Kidney tubule cell (primary cell): ENCODE measurements at places on chromosomes 6 and 20.

DNA sequence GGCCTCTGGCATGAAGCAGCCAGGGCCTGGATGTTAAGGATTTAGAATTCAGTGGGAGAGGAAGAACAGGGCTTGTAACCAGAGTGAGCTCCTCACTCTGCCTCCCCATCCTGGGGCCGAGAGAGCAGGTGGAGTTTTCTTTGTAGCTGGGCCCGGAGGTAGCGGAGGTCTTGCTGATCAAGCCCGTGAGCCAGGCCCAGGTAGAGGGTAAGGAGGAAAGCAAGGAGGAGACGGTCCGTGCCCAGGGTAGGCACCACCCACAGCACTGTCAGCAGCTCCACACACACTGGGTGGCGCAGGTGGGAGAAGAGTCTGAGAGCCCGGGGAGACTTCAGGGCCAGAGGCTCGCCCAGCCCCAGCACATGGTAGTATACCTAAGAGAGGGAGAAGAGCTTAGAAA is 2.1 kb upstream of the PPP1R18 start:
- no peak for DNase-seq

GRCh38 chr20:17678295-17678694 is 3.7 kb downstream of the RRBP1 start:
- no peak for DNase-seq

DNA sequence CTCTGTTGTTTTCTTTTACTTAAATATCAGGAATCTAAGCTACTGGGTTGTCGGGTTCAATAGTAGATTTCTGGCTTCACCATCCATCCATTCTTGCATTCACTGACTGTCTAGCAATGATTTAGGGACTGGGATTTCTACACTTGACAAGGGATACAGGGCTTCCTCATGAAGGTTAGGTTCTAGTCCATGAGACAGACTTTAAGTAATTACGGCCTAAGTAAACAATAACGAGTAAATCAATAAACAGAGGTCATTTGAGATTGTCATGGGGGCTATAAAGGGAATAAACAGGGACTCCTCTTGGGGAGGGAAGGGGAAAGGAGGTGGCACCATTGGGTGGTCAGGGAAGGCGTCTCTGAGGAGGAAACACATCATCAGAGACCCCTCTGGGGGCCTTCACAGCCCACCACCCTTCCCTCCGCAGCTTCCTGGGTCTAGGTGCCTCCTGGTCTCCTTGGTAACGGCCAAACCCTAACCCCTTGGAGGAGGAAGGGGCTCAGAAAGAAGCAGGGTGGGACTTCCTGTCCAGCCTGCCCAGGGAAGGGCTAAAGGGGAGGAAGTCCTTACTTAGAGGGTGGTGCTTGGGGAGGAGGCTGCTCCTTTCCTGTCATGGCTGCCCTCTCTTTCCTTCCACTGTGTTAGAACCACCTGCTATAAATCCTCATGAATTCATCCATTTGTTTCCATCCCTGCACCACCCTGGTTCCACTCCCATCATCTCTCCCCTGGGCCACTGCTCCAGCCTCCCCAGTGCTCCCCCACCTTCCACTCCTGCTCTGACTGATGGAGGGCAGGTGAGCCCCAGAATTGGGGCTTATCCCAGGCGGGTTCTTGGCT is 33.3 kb downstream of the BPIFB4 start:
- no peak for DNase-seq

- no peak for DNase-seq
Observed at GRCh38 chr6:30689022-30689865, 1.5 kb downstream of the NRM start.

DNA sequence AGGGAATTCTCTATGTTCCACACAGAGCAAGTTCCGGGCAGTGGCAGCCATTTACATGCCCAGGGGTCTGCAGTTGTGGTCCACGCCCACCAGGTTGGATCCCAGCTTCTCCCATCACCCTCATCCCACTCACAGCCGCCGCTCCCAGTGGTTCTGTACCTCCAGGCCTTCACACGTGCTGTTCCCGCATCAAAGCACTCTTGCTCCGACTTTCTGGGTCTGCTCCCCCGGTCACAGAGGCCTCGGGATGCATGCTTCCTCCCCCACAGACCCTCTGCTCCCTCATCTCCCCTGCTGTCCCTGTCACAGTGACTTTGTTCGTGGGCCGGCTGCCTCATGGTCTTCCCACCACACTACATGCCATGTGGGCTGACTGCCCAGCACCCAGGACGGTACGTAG is 332.5 kb downstream of the TAF4 start:
- DNase-seq = no peak

GRCh38 chr6:60952500-60952899 is 1333.5 kb downstream of the KHDRBS2 start:
- no peak for DNase-seq

GRCh38 chr6:108616973-108617372 is 56.3 kb downstream of the FOXO3 start:
- no peak for DNase-seq

- peak; percentile 66 for DNase-seq
Observed at GRCh38 chr6:89640804-89641203, 2.3 kb upstream of the LYRM2 start.

DNA sequence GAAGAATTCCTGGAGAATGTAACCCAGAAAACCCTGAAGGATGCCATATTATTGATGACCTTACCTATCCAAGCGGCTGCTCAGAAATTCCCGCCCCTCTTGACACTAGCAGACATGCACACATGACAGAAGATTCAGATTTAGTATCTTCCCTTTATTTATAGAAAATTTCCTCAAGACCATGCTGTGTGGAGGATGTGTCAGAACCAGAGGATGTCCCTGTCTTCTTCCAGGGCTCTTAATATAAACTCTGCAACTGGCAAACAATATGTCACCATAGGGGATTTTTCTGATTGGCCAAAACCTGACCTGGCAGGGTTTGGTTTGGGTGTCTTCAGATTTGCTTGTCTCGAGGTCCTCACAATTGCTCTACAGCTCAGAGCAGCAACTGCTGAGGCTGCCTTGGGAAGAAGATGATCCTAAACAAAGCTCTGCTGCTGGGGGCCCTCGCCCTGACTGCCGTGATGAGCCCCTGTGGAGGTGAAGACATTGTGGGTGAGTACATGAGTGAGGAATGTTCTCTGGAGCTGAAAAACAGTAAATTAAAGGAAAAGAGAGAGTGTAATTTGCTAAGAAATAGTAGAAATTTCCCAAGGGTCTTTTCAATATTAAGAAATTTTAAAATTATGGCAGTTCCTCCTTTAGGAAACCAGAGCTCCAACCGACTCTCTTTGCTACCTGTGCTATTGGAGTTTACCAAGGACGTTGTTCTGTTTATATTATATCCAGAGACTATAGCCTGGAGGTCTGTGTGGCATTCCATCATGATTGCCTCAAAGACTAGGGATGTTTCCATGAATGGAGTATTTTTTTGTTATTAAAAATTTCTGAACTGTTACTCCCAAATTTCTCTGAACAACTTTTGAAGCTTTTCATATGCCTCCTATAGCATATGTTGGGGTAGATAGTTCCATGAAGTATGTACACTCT is at the start of gene HLA-DQA2:
TSS of gene HLA-DQA2 (plus strand) at position 361 of the 930 bp plus-strand sequence. CDS start at position 414, 53 bp downstream.
- no peak for DNase-seq

GRCh38 chr20:10509376-10509775 is 74.3 kb downstream of the SLX4IP start:
- DNase-seq = no peak

DNA sequence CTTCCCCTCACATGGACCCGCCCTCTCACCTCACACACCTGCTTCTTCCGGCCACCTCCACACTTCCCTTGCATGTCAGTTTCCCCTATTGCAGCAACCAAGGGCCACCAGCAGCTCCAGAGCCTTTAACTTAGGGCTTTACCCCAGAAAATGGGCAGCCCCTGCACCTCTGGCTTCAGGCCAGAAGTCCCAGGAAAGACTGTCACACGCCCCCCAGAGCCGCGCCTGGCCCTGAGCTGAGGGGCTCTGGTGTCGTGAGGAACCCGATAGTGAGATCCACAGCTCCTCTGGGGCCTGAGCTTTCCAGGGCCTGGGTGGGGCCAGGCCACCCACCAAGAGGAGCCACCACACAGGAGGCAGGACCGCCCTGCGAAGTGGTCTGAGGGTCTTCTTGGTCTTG is 182.4 kb downstream of the DLL1 start:
- no peak for DNase-seq

DNA sequence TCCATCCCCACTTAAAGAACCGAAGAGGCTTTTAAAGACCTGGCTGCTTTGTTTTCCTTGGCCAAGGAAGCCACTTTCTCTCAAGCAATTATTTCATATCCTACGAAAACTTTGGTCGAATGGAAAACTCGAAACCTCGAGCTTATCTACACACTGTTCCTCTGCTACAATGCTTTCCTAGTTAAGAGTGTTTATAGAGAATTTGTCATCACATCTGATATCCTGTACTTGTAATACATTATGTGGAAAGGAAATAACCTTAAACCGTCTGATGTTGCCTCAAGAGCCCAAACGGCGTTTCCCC is 28.1 kb downstream of the TFAP2B start:
- no peak for DNase-seq

DNA sequence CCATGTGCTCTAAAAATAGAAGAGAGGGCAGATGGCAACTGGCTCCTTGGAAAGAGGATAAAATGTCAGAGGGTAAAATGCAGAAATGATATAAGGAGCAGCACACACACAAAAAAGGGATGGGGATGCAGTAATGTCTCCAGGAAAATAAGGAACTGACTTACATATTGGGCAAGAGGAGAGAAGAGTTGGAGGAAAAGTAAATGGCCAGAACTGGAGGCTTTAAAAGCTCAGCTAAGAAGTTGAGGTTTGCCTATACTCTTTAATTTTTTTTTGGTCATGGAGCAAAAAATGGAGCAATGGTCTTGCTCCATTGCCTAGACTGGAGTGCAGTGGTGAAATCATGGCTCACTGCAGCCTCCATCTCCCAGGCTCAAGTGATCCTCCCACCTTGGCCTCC is 93.7 kb downstream of the SULF2 start:
- DNase-seq = peak; percentile 25
